HuH-7.5 (cell line): ENCODE measurements at places on chromosomes 1 and 21.

GRCh38 chr1:29793101-29793546, 556.8 kb downstream of the PTPRU start:
- DNase-seq = peak; percentile 48

- DNase-seq = no peak
These were observed 7.7 kb downstream of the C1orf226 start for GRCh38 chr1:162389021-162389818.

GRCh38 chr1:165717918-165718515, 19.7 kb upstream of the ALDH9A1 start:
- peak; percentile 23 for DNase-seq

GRCh38 chr1:232059726-232060374, 433.3 kb downstream of the DISC1 start:
- no peak for DNase-seq

- DNase-seq = no peak
These were observed 38.2 kb downstream of the DDX20 start for GRCh38 chr1:111793923-111794322.

DNA sequence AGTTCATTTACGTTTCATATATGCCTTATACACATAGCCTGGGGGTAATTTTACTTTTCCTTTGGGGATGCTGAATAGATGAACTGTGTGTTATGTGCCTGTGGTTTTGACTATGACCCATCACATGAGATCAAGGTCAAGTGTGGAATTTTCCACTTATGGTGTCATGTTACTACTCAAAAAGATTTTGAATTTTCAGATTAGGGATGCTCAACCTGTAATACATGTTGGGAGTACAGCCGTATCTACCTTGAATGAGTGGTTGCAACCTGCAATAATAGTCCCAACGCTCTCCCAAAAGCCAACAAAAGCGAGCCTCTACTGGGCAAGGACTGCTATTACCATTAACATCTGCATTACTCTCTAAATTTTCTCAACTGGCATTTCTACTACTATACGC, 68.5 kb upstream of the SDC3 start:
- DNase-seq = no peak

- DNase-seq = no peak
These were observed 37.5 kb upstream of the RD3 start for GRCh38 chr1:211529453-211529852.

DNA sequence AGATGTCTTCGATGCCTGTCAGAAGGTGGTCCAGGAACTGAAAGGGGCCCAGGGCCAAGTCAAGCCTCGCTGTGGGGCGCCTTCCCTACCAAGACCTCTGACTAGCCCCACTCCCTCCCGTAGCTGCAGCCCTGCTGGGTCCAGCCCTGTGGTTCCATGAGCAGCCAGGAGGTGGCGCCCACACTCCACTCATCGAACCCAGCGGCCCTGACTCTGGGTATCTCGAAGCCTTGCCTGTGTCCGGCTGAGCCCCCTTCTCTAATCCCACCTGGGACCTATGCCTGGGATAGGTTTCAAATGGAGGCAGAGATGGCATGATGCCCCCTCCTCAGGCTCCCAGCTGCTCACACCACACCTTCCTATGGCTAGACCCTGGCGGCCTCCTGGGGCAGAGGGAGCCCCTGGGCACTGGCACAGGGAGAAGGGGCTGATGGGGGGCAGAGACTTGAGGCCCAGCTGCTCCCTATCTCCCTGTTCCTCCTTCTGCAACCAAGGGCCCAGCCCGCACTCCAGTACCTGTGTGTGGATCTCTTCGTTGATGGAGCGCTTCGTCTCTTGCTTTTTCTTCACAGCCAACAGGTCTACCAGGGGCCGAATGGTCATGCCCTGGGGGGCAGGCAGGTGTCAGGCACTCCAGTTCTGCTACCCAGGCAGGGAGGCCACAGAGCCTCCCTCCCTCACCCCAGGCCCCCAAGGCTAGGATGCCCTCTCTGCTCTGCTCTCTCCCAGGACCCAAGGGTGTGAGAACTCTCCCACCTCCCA, 52.0 kb downstream of the SLC9A1 start:
- peak; percentile 96 for DNase-seq

DNA sequence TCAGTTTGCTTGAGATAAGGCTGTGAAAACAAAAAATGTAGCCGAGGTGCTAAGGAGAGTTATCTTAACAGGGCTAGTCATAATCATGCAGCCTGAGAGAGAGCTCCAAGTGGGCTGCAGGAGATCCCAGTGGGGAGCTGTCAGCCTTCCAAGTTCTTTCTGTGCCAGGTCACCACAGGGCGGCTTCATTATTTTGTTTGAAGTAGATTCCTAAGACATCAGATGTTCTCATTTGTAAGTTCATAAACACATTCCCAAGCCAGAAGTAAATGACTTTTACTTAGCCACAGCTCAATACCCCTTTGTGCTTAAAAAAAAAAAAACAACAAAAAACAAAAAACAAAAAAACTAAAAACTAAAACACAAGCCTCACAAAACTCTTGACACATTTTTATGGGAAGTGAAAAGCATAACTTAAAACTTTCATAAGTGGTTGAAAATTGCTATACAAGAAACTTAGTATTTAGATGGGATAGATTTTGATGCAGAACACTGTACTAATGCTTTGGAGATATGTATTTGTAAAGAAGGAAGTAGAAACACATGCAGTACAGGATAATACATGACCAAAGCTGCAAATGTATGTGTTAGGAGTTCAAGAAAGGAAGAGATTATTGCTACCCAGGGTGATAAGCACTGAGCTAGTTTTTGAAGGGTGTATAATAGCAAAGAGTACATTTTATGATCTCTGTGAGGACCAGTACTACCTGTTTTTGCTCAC, 8.6 kb downstream of the CDC14A start:
- no peak for DNase-seq

DNA sequence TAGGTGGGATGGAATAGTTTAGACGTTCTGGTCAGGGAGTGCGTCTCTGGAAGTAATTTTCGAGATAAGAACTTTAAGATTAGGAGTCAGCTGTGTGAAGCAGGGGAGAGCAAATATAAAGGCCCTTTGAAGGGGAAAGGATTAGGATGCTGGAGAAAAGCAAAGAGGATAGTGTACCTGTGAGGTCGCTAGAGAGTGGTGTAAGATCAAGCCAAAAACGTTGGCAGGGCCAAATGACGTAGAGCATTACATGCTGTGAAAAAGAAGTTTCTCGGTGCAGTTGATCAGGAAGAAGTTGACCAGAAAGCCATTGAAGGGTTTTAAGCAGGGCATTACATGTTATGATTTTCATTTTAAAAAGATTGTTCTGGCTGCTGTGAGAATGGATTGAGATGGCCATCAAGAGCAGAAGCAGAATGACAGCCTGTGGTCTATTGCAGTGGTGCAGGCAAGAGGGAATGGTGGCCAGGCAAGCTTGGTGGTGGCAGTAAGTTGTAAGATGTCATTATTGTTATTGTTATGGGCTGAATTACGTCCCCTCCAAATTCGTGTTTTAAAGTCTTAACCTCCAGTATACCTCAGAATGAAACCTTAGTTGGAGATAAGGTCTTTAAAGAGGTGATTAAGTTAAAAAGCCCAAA, 113.6 kb upstream of the KIF26B start:
- no peak for DNase-seq

- no peak for DNase-seq
These were observed 70.8 kb upstream of the CLDN14 start for GRCh38 chr21:36550761-36551160.

- DNase-seq = no peak
These were observed 38.3 kb downstream of the PTGFRN start for GRCh38 chr1:116948046-116948445.

DNA sequence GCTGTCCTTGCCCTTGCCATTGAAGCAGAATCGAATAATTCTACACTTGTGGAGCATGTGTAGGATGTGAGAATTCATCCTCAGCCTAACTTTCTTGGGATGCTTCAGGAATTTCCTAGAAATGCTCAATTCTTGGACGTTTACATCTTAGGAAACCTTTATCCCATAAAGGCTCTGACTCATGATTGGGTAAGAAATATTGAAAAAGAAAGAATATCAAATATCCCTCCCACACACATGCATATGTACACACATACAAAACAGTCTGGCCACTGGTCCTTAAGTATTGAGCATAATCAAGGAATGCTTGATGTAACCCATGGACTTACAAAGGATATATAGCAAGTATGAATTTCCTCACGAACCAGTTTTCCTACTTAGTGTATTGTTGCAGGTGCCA, 83.9 kb upstream of the IPO9 start:
- DNase-seq = no peak

DNA sequence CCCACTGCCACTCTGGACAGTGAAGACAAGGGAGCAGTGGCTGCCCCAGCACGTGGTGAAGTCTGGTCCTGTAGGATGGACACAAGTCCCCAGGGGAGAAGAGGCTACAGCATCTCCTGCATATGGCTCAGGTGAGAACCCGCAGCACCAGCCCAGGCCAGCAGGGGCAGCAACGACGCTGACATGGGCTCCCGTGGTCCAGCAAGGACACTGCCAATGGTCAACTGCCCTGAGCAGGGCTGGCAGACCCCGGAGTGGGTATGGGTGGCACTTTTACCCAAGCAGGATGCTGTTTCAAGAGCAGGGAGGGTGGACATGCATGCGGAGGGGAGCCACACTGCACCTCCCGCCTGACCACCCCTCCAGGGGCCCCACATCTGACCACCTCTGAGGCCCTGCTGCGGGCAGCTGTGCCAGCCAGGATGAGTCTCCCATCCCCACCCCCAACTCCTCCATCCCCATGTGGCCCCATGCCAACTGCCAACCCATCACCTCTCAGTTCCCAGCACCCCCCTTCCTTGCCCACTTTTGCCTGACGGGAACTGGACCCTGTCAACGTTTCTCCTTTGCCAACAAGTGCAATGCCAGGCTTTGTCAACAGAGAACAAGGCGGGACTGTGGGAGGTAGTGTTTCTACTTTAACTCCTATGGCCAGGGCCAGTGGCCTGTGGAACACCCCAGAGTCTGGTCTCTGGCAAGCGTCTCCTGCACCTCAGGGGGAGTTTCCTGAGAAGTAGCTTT, 8.6 kb downstream of the MORN1 start:
- peak; percentile 89 for DNase-seq

- no peak for DNase-seq
These were observed 132.8 kb downstream of the CASZ1 start for GRCh38 chr1:10663678-10664035.

DNA sequence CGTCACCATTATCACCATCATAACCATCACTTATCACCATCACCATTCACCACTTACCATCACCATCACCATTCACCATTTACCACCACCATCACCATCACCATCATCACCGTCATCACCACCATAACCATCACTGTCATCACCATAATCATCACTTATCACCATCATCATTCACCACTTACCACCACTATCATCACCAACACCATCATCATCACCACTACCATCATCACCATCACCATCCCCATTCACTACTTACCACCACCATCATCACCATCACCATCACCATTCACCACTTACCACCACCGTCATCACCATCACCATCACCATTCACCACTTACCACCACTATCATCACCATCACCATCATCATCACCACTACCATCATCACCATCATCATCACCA, 151.8 kb downstream of the CAMTA1 start:
- no peak for DNase-seq

- DNase-seq = no peak
These were observed 30.3 kb downstream of the GLIS1 start for GRCh38 chr1:53708687-53709086.

- no peak for DNase-seq
These were observed 58.2 kb upstream of the FOXD3 start for GRCh38 chr1:63264161-63264560.

- DNase-seq = peak; percentile 23
These were observed 953 bp downstream of the TRIM46 start for GRCh38 chr1:155174324-155175280.

GRCh38 chr21:40754466-40754865, 92.5 kb downstream of the DSCAM start:
- no peak for DNase-seq

- no peak for DNase-seq
These were observed 363.8 kb downstream of the DISC1 start for GRCh38 chr1:231990388-231990787.

DNA sequence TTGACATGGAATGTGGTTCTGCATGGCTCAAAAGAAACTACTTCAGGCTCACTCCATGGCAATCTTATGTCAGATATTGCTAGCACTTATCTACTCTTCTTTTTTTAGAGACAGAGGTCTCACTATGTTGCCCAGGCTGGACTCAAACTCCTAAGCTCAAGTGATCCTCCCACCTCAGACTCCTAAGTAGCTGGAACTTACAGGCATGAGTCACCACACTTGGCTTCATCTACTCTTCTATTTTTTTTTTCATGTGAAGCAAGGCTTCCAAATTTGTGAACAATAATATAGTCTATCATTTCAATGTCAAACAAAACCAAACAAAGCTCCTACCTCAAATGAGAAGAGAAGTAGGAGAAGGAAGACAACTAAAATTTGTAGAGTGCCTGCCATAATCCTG, 7.5 kb upstream of the PSEN2 start:
- no peak for DNase-seq

- peak; percentile 35 for DNase-seq
These were observed 404 bp downstream of the LRRC8C start for GRCh38 chr1:89633248-89633799.

GRCh38 chr1:23098463-23099170, 70.0 kb downstream of the LUZP1 start:
- DNase-seq = no peak

GRCh38 chr1:176178316-176178715, 28.8 kb downstream of the COP1 start:
- no peak for DNase-seq

GRCh38 chr1:40956407-40956806, 23.1 kb upstream of the CTPS1 start:
- DNase-seq = no peak

DNA sequence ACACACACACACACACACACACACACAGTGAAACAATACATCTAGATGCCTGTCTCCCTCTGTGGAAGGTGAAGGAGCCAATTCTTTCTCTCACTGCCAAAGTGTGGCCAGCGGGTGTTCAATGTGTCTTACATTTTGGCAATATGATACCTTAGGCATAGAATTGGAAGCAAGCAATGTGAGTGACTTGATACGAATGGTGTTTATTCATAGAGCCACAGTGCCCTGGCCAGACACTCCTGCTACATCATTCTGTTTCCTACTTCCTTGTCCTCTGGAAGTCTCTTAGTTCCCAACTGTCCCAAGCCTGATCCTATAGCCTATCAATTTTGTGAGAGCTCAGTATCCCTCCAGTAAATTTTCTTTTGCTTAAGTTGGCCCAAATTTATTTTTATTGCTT, 170.0 kb upstream of the L1TD1 start:
- no peak for DNase-seq

- DNase-seq = no peak
These were observed 463 bp downstream of the PRPF3 start for GRCh38 chr1:150321826-150322166.

DNA sequence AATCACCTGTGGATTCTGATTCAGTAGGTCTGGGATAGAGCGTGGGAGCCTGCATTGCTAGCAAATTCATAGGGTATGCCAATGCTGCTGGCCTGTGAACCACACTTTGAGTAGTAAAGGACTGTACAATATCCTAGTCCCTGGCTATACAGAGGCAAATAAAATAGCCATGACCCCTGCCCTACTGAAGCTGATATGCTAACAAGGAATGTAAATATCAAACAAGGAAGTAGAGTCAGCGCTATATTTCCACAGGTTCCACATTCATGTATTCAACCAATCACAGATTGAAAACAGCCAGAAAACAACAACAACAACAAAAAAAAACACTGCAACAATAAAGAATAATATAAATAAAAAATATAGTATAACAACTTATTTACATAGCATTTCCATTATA, 77.8 kb downstream of the TM2D1 start:
- no peak for DNase-seq

GRCh38 chr1:235923466-235924021, 56.8 kb upstream of the LYST start:
- no peak for DNase-seq
